ENCODE measurements at places on chromosomes 7 and 10.
A peak's percentile ranks its signal among the peaks of the same experiment; 100 is the strongest.

- DNase-seq: no peak
Measured at GRCh38 chr10:78513330-78513729, 479.7 kb downstream of the RPS24 start.

DNA sequence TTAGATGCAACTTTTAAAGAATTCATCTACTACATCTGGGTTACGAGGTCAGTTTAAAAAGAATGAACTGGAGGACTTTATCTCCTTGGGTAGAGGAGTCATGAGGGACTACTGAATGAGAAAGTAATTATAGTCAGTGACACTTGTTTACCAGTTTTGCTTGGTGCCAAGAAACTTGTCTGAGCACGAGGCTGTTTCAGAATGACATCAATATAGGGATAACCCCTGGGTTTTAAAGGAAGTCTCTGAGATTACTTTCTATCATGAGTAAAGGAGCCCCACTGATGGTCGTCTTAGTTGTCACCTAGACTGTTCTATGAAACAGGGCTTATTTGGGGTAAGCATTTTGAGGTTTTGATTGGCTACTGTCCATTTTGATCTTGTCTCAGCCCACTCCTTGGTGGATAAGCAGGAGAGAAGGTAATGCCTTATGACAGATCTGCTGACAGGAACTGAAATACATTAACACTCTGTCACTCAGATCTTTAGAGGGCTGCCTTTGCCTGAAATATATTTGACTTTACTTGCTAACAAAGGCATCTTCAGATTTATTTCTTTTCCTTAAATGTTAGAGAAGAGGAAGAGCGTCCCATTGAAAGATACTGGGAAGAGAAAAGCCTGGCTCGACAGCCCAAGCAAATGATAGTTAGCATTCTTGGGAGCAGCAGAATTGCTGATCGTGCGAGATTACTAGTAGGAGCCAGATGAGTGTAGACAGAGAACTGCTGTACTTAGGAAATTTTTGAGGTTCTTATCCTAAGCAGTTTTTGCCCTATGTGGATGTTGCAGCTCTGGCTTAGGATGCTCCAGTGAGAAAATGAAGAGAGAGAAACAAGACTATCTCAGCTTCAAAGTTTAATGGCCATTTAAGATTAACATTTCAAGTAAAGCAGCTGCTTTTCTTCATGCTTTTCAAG, 299.2 kb upstream of the LRGUK start:
- no peak for DNase-seq

DNA sequence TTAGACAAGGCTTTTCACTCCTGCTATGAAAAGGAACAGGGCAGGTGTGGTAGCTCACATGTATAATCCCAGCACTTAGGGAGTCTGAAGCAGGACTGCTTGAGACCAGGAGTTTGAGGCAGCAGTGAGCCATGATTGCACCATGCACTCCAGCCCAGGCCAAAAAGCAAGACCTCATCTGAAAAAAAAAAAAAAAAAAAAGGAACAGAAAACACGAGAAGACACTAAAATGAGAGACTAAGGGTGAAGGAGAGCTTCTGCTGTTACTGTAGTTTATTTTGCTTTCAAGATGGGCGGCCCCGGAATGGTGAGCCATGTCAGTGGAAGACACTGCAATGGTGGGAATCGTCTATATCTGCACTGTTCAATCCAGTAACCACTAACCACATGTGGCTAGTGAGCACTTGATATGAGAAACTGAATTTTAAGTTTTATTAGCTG, 9.9 kb downstream of the PIP4K2A start:
- no peak for DNase-seq

- no peak for DNase-seq
Measured at GRCh38 chr10:124206616-124207015, 113.2 kb upstream of the CHST15 start.

DNA sequence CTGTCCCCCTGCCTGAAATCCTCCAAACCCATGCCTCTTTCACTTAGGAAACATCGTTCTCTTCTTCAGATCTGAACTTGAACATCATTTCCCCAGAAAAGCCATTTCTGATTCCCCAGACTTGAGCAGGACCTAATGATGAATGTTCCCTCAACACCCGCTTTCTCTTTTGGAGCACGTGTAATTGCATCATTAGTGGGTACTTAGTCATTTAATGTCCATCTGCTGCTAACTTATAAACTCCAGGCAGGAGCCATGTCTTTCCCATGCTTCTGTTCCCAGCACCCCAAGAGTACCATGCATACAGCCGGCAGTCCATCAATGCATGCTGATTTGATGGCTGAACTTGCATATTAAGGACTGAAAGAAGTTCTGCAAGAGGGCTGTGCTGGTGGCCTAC, 36.5 kb upstream of the ECHDC3 start:
- DNase-seq: no peak

- peak; percentile 22 for DNase-seq
Measured at GRCh38 chr10:47165711-47166404, 134.1 kb upstream of the GDF10 start.

DNA sequence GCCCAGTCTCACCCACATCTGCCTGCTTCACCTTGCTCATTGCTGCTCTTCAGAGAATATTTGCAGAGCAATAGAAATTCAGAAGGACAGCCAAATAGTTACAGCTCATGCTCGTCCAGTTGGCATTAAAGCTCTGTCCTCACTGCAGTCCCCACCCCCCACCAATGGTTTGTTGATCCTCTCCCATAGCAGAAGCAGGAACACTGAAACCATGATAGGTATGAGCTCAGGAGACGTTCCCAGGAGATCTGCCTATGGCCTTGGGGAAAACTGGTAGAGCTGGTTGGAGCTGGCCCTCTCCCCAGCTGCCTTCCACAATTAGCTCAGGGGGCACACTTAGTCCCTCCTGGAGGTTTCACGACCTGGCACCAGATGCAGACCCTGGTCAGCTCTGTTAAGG, 68.6 kb upstream of the KMT2C start:
- no peak for DNase-seq

GRCh38 chr10:90602862-90603610, 254.8 kb downstream of the HTR7 start:
- DNase-seq: no peak

- no peak for DNase-seq
Measured at GRCh38 chr7:33624215-33624614, 281.1 kb upstream of the BMPER start.

DNA sequence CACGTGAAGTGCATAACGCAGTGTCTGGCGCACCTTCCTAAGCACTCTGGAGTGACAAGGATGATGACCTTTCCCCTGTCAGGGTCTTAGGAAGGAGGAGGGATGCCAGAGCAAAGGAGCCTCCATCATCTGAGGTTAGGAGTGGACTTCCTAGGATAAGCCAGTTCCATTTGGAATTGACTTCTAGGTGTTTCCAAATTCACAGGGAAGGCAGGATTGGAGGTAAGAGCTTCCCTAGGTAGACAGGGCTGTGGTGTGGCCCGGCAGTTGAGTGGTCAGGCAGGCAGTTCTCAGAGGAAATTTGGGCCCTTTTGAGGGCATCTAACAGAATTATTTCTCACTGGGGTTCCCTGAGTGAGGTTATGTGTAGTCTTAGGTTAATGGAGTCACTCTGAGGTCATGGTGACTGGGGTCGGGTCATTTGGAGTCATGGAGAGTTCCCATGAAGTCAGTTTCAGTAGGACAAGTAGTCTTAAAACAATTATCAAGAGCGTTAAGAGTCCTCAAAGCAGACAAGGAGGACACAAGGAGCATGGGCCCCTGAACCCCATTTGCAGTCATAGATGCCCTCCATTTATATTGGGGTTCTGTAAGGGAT, 8.2 kb downstream of the PPIF start:
- DNase-seq: no peak

DNA sequence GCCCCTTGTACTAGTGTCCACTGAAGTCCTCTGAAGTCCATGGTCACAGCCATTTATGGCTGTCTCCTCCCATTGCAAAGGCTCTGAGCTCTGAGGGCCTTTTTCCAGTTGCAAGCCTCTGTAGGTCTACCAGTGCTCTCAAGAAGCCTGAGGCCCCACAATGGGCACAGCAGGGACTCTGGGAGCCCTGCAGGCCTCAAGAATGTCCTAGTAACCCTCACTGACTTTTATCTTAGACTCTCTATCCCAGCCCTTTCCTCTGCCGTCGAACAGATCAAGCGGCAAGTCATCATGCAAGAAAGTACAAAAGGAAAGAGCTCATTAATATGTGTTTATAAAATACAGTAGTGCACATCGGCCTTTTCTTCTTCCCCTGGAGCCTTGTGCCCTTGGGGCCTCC, 23.4 kb downstream of the VWA2 start:
- DNase-seq: no peak

DNA sequence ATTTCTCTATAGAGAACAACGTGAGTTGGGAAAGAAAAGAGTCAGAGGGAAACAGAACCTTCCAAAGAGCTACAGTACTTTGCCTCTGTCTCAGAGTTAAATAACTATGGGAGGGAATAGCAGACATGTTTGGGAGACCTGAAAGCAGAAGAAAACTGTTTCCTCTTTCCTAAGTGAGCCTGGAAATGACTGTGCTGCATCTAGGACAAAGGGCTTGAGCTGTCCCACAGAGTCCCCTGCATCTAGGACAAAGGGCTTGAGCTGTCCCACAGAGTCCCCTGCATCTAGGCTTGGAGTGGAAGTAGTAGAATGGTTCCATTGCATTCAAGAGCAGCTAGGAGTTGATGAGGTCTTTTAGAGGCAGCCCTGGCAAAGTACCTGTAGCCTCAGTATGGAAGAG, 149.7 kb downstream of the DKK1 start:
- no peak for DNase-seq

GRCh38 chr10:102376901-102377300, 18.6 kb upstream of the NFKB2 start:
- DNase-seq: no peak

- DNase-seq: no peak
Measured at GRCh38 chr10:32132357-32132946, 76.2 kb upstream of the KIF5B start.

- no peak for DNase-seq
Measured at GRCh38 chr7:7254908-7255307, 72.6 kb downstream of the C1GALT1 start.

GRCh38 chr7:10237306-10237705, 736.4 kb upstream of the PHF14 start:
- no peak for DNase-seq

- peak; percentile 1 for DNase-seq
Measured at GRCh38 chr10:2908851-2909630, 158.3 kb upstream of the PFKP start.

GRCh38 chr7:108659261-108659660, 89.6 kb downstream of the DNAJB9 start:
- DNase-seq: no peak

- DNase-seq: no peak
Measured at GRCh38 chr7:96143495-96144259, 178.2 kb downstream of the SLC25A13 start.

- no peak for DNase-seq
Measured at GRCh38 chr7:5005066-5005465, 40.6 kb upstream of the RBAK start.

DNA sequence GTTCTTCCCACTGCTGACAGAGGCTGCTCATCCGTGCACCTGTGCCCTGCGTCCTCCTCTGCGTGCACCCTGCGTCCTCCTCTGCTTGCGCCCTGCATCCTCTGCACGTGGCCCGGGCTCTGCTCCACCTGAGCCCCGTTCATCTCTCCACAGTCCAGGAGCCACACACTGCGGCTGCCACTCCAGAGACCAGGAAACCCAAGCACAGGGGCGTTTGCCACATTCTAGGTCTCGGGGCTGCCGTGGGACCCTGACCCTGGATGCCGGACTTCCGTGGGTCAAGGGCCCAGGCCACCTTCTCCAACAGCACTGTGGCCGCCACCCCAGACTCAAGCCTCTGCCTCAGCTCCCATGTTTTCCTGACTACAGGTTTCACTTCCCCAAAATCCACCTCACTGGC, 460.4 kb downstream of the PTPRN2 start:
- DNase-seq: no peak

DNA sequence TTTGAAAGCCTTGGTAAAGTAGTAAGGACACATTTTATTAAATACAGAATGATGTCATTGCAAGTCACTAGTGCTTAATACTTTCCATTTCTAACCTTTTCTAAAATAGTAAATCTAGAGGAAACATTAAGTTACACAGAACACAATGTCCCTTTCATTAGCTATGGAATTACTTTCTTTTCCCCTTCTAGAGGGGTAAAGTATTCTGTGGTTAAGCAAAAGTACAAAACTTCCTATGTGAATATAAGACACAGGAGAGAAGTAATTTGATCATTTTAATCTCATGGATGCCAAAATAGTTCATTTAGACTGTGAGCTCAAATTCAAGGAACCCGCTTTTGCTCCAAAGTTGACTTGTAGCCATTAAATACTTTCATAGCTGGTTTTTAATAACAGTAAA, 49.8 kb downstream of the SEMA3E start:
- no peak for DNase-seq

DNA sequence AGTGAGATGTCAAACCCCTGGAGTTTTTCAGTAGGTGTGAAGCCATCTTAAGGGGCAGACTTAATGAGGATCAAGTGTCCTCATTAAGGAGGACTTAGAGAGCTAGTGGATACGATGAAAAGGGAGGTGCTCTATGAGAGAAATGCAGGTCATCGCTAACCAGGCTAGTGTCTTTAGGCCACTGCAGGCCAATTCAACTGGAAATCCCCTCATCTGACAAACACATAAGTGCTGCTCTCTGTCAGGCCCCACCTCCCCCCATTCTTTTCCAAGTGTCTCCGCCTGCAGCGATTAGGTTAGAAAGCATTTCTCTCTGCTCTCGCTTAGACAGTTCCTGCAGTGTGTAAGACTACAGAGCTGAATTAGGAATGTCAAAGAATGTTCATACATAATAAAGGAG, 33.7 kb downstream of the RBM28 start:
- no peak for DNase-seq

- DNase-seq: no peak
Measured at GRCh38 chr10:5496261-5497250, 2.8 kb downstream of the CALML5 start.
